Stimulated activated CD4-positive, alpha-beta T cell treated with anti-CD3 and anti-CD28 coated beads, Interleukin-1b, Interleukin-23, amount 100 ng/mL, for 1 hour (primary cell): ENCODE measurements at places on chromosomes 4 and X.

- DNase-seq = no peak
Observed at GRCh38 chrX:17596061-17596460, 141.2 kb upstream of the SCML1 start.

DNA sequence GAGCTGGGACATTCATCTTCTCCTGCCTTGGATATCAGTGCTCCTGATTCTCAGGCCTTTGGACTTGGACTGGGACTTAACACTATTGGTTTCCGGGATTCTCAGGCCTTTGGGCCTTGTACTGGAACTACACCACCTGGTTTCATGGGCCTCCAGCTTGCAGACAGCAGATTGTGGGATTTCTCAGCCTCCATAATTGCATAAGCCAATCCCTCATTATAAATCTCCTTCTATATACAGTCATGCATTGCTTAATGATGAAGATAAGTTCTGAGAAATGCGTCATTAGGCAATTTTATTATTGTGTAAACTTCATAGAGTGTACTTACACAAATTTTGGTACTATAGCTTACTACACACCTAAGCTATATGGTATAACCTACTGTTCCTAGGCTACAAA lies 8.9 kb upstream of the CCNG2 start:
- no peak for DNase-seq

DNA sequence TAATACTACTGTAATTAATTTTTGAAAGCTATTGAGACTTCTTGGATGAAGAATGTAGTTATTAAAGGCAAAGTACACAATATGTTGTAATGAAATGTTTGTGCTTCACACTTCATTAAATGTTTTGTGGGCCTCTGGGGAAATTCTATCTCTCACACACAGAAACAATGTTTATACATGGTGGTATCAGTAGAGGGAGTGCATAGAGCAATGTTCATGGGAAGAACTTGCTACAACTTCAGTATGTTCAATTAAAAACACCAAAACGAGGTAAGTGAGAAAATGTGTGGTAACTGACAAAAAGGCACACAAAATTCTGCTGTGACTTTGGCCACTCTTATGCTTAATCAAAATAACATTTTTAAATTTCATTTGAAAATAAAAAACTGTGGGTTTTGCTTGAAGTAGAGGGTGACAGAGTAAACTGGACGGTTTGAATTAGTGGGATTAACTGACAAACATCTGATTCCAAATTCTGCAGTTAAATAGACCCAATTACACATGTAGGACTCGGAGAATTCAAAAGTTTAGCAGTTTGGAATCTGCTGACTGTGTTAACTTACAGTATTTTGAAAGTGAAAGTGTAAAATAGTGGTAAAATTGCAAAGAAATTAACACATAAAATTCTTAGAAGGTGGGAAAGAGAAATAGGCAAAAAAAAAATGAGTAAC lies 111.4 kb upstream of the TTC29 start:
- DNase-seq = no peak

DNA sequence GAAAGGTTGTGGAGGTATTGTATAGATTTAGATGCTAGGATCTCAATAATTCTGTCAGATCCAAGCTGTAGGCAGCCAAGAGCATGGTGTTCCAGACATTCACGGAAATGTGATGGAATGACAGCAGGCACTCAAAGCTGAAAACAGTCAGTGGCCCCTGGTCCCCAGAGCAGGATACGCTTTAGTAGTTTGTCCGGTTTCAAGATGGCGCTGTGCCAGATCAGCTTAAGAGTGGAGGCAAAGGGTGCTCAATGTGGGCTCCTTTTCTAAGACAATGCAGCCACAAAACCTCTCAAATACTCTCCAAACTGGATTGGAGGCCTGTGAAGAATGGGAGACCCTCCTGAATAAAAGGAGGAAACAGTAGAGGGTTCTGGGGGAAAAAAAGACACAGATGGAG lies 291.2 kb upstream of the HS3ST1 start:
- no peak for DNase-seq

GRCh38 chrX:13764765-13765164 lies 30.2 kb downstream of the OFD1 start:
- no peak for DNase-seq

DNA sequence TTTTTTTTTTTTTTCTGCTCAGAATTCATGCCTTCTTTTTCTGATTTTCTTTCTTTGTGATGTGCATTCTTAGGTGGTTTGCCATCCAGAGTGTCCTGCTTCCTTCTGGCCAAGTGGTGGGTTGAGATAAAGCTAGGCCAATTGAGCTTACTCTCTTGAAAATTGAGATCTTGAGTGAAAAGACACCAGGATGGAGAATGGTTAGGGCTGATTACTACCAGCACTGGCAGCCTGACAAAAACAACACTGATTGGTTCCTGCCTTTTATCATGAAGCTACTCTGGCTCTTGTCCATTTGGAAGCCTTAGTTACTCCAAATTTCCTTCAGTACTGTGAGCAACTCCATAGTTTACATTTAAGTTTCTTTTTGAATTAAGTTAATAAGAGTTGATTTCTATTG lies 404.0 kb downstream of the PPARGC1A start:
- DNase-seq = no peak

- DNase-seq = no peak
Observed at GRCh38 chrX:80354966-80355465, 65.2 kb upstream of the TENT5D start.

- no peak for DNase-seq
Observed at GRCh38 chrX:152901816-152902501, 4.1 kb downstream of the ZNF185 start.

DNA sequence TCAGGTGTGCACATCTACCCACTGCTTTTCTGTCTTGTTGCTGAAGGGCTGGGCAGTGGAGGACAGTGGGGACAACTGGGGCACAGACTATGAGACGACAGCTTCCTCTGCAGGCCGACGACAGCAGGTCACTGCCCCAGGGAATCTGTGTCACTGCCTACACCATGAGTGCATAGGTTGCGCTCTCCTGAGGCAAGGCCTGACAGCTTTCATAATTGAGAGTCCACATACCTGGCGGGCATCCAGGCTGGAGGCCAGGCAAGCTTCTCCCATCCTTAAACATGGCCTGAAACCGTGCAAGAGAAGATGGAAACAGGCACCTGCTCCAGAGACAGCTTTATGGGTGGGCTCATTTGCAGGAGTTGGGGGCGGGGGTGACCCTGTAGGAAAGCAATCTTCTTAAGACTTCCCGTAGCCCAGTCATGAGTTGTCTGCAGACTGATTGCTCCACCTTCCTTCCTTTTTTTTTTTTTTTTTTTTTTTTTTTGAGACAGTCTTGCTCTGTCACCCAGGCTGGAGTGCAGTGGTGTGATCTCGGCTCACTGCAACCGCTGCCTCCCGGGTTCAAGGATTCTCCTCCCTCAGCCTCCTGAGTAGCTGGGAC lies 2.9 kb downstream of the ANOS1 start:
- DNase-seq = no peak

- no peak for DNase-seq
Observed at GRCh38 chr4:85514783-85515182, 39.8 kb downstream of the ARHGAP24 start.

DNA sequence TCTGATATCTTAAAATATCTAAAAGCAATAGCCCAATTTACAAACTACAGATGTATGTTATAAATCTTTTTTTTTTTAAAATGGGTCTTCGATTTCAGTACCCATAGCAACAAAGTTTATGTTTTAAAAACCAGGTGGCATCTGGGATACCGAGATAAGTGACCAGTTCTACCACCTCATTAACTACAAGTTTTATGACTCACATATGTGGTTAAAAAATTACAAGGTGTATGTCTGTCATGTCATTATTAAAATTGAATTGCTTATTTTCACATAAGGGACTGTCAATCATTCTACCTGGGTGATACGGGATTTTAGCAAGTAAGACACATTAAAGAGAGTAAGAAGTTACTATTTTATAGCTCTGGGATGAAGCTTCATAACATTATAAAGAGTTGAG lies 192.0 kb upstream of the ETNPPL start:
- no peak for DNase-seq

DNA sequence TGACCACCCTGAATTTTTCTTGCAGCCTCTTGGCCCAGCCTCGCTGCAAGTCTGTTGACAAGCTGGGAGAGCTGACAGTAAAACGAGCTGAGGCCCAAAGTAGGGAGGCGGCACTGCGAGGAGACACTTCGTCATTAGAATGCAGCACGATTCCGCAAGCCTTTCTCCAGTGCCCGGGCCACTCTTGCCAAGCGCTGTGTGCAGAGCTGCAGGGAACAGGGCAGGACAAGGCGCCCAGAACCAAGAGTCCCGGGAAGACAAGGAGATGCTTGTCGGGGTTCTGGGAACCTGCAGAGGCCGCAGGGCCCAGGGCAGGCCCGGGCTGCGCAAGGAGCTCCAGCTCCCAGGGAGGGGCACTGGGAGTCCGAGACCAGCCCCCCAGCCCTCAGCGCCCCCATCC lies 187.1 kb downstream of the BCOR start:
- no peak for DNase-seq

- no peak for DNase-seq
Observed at GRCh38 chr4:151238477-151238876, 38.5 kb upstream of the PRSS48 start.

DNA sequence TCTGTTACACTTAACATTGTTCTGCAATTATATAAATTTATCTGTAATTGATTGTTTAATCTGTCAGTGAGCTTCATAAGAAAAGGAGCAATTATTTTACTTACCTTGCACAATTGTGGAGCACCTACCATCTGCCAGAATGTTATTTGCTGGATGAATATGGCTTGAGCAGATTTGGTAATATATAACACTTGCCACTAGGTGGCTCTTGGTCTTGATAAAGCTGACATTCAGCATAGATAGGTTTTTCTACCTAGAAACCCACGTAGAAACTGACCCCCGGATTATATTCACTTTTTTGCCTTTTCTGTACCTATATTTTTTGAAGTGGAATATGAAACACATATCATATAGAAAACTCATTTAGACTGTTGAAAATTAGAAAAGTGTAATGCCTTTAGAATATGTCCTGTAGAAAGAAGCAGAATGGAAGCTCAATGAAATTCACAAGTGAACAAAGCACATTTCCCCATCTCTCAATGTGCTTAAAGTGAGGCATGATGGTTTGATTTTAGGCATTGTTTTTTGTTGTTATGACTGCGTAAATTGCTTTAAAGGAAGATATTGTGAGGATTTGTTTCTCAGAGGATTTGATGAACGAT lies 9.5 kb downstream of the RBPJ start:
- DNase-seq = no peak

DNA sequence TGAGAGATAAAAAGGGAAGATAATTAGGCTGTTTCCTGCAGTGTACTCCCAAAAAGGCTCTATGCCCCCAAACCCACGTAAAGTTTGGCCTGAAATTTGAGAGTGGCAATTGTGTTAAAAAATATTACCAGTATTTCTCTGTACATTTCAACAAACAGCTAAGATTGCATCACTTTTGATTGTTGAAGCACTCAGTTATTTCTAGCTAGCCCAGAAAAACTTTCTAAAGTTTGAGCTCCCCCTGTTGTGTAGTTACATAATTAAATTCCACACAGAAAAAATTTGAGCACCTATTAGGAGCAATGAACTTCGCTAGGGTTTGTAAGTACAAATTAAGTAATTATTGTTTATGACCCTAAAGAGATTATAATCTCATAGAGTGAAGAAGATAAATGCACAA lies 109.4 kb downstream of the DLG3 start:
- DNase-seq = no peak

- no peak for DNase-seq
Observed at GRCh38 chr4:3299122-3299975, 6.5 kb downstream of the RGS12 start.

DNA sequence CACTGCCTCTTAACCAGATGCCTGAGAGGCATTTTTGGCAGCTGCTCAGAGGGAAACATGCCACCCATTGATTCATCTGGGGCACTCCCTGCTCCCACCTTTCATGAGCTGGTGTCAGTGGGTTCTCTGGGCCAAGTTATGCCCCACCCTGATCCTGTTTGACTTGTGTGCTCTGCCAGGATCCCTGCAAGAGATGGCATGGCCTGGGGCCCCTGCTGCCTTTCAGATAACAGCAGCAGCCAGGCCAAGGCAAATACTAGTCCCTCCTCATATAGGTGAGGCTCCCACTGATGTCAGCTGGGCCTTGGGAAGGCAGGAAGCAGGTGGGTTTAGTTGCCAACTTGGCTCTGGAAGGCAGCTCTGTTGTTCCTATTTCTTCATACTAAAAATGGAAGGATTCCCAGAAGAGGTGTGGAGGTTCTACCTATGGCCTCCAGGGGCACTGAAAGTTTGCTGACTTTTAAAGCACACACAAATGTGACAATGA lies 192.9 kb upstream of the RBPJ start:
- DNase-seq = no peak

GRCh38 chrX:45007598-45007997 lies 134.6 kb downstream of the KDM6A start:
- no peak for DNase-seq

- no peak for DNase-seq
Observed at GRCh38 chr4:47704693-47705325, 133.1 kb downstream of the CORIN start.

- no peak for DNase-seq
Observed at GRCh38 chr4:41043465-41043864, 170.9 kb downstream of the APBB2 start.

- DNase-seq = no peak
Observed at GRCh38 chrX:63959975-63960374, 175.0 kb upstream of the ARHGEF9 start.

DNA sequence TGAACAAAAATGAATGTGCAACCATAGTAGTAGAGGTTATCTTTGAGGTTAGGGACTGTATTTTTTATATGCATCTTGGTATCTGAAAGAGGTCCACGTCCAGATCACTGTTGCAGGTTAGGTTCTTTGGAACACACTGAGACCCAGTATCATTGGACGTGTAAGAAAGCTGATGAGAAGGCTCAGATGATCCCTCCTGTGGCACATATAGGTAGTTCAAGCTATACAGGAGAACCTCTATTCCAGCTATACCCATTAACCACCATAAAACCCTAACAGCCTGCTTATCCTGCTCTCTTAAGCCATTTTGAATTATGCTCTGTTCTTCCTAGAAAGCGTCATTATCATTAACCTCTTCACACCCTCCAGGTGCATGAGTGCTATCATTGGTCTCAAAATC lies 930.7 kb upstream of the HS3ST1 start:
- no peak for DNase-seq

DNA sequence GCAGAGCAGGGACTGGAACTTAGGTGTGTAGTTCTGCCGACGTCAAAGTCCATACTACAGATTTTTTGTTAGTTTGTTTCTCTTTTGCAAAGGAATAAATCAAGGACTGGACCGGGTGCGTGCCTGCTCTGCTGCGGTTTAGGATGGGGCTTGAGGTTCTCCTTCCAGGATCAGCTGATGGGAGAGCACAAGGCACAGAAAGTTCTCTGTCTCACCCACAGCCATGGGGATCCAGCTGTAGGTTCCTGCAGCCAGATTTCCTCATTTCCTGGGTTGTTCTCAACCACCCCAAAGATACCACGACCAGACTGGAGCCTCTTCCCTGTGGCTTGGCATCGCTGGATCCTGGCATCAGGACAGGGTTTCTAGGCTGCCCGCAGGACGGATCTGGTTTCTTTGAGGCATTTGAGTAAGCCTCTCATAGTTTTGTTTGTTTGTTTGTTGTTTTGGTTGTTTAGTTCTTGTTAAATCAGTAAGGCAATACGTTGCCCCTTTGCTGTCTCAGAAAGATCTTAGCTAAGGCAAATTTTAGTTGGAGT lies 789 bp upstream of the SRPX start:
- DNase-seq = no peak

- DNase-seq = no peak
Observed at GRCh38 chr4:24978291-24979075, 52.3 kb downstream of the LGI2 start.

GRCh38 chr4:185500576-185500975 lies 29.0 kb upstream of the CCDC110 start:
- DNase-seq = no peak
